ENCODE measurements at places on chromosomes 1 and 21. TPM values are rescaled to one million over a fixed set of nuclear protein-coding genes. Genes with fewer than 3 reads are reported as not detected.

The MAP10 gene
- 2.1 TPM for polyA plus RNA-seq

The TMEM200B gene
- 1.3 TPM for polyA plus RNA-seq

The TTF2 gene
- polyA plus RNA-seq = 7.2 TPM

The OMA1 gene
- 9.8 TPM for polyA plus RNA-seq

The TSPEAR gene
- not detected for polyA plus RNA-seq

The GMEB1 gene
- polyA plus RNA-seq = 12.3 TPM

The WASF2 gene
- 7.9 TPM for polyA plus RNA-seq

The FAM3B gene
- polyA plus RNA-seq = 0.21 TPM

The NBPF10 gene
- polyA plus RNA-seq = 0.43 TPM

The OR2L3 gene
- polyA plus RNA-seq = not detected

The DTL gene
- polyA plus RNA-seq = 0.19 TPM

The CHAF1B gene
- polyA plus RNA-seq = 8.4 TPM

The TMEM79 gene
- polyA plus RNA-seq = 0.89 TPM

The PADI2 gene
- 101 TPM for polyA plus RNA-seq

The CACNA1S gene
- polyA plus RNA-seq = 48.1 TPM

The TMEM269 gene
- 0.07 TPM for polyA plus RNA-seq

The NGF gene
- polyA plus RNA-seq = 0.57 TPM
